Fibroblast of the aortic adventitia (primary cell): ENCODE measurements at places on chromosomes 4 and X. TPM values are rescaled to one million over a fixed set of nuclear protein-coding genes. Genes with fewer than 3 reads are reported as not detected.

GRCh38 chr4:6233929-6234328 lies 33.6 kb upstream of the JAKMIP1 start:
- no peak for DNase-seq

DNA sequence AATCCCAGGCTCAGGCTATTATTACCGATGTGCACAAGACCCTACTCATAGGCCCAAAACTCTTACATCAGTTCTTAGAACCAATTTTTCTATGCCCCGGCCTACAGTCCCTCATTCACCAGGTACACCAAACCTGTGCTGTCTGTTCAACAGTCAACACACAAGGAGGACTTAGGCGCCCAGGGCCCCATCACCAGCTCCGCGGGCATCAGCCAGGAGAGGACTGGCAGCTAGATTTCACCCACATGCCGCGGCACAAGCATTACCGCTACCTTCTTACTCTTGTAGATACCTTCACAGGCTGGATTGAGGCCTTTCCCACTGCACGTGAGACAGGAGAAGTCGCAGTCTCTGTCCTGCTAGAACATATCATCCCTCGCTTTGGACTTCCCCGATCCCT lies 962.5 kb downstream of the RPA4 start:
- DNase-seq: no peak

DNA sequence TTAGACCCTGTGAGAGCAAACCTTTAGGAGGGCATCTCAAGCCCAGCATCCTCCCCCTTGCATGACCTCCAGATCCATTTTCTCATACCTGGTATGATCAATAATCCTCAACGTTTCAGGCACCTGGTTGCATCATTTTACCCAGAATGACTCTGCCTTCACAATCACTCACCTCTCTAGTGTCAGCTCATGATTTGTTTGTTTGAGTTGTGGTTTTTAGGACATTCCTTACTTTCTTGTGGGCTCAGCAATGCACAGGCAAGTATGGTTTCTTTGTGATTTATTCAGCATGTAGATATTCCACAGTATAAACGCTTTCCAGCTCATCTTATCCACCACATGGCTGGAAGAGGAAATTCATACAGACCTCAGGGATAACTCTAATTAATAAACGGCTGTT lies 93.6 kb upstream of the CPEB2 start:
- no peak for DNase-seq

DNA sequence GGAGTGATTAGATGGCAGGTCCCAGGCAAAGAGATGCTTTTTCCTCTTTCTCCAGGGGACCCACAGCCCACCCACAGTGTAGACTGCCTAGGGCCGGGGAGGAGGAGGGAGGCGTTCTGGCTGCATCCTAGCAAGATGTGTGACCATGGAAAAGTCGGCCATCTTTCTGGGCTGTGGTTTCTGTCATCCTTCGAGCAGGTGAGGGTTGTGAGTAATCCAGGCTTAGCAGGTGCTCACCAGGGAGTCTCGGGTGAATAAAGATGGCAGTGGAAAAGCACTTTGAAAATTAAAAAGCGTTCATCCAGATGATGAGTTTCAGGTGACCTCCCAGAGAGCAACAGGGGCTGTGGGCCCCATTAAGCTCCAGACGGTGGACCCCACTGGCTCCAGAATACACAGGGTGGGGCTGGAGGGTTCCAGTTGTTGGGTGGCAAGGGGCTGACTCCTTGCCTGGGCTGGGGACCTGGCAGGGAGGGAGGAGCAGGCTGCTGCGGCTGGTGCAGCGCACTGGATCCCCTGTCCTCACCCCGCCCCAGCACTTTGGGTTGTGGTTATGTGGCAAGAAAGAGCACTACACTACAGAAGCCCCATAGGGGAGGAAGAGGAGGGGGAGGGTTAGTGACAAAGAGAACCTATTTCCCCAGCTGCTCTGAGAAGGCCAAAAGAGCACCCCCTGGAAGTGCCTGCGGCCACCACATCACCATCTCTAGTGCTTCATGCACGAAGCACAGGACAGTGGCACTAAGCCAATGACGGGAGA lies 23.7 kb downstream of the ELF4 start:
- DNase-seq: no peak

DNA sequence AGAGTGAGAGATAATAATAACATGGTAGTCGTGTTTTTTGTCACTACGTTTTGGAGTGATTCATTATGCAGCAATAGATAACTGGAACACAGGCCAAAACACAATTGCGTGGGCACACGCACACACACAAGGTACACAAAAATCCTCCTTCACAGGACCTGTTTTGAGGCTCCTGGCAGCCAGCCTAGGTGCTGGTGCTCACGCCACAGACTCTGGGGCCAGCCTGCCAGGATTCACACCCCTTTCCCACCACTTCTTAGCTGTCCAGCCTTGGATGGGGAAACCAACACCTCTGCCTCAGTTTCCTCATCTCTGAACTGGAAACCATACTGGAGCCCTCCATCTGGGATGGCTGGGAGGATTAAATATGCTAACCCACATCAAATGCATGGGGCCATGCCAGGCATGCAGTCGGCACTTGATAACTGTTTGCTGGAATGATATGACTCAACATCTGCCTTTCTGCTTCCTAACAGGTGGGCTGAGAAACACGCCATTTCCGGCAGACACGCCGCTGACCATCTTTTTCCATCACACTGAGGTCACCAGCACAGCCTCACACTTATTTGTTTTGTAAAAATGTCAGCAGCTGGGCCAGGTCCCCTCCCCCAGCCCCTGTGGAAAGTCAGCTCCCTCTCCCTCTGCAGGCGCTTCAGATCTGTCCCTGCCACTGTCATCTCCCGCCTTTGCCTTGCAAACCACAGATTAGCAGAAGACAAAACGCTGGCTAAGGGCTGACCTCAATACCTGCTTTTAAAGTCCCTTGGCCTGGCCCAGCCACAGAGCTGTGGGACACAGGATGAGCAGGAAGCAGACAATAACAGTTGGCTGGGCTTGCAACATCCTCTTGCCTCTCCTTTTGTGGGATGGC lies 237.5 kb downstream of the BCOR start:
- peak; percentile 72 for DNase-seq

DNA sequence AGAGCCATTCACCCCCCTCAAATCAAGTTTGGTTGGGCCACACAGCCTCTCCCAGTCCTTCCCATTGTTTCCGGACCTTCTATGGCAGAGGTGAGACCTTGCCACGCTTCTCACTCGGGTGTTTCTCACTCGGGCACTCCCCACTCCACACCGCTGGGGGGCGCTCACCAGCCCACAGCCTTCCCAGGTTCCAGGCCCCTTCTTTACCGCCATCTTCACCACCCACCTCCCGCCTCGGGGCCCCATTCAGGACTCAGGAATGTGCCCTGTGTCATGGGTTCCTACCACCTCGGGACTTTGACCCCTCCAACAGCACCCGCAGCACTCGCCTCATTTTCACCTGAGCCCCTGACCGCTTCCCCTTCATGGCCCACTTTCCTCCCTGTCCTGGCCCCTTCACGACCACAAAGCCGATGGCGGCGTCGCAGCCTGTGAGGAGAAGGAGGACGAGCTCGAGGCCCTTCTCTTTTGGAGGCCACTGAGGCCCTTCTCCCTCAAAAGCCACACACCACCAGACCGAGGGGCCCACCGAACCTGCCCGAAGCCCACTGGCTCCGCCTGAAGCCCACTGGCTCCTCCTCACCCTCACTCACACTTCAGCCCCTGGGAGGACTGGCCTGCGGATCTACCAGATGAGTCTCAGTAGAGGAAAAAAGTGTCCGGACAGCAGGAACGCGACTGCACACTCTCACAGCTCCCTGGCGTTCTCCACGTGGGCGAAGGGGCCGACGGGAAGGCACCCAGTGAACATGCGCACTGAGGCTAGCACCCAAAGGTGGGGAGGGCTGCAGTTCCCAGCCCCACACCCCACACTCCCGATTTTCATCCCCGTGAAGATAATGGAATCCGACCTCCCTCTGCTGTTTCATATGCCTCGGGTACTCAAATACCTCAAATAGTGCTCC lies at the start of gene PAGE1:
Gene PAGE1, minus strand, starts transcription at position 709 of the 905 bp plus-strand sequence. CDS start 1,214 bp downstream, outside the sequence.
- no peak for DNase-seq

GRCh38 chr4:37463033-37463856 lies 218.7 kb downstream of the NWD2 start:
- no peak for DNase-seq

DNA sequence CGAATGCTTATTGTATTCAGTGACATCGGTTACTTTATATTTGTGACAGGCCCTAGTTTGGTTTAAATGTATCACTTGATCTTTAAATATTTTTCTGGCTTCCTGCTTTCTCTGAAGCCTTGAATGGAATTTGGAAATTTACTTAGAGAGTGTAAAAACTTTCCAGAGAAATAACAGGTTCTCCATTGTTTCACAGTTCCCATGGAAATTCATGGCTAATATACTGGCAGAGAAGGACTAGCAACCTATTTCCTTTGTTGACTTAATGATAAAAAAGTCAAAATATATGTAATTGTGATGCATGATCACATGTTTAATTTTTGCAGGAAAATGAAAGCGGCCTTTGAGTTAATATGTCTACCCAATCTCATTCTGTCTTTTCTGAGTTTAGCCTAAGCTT lies 13.2 kb downstream of the NEIL3 start:
- peak; percentile 70 for DNase-seq

DNA sequence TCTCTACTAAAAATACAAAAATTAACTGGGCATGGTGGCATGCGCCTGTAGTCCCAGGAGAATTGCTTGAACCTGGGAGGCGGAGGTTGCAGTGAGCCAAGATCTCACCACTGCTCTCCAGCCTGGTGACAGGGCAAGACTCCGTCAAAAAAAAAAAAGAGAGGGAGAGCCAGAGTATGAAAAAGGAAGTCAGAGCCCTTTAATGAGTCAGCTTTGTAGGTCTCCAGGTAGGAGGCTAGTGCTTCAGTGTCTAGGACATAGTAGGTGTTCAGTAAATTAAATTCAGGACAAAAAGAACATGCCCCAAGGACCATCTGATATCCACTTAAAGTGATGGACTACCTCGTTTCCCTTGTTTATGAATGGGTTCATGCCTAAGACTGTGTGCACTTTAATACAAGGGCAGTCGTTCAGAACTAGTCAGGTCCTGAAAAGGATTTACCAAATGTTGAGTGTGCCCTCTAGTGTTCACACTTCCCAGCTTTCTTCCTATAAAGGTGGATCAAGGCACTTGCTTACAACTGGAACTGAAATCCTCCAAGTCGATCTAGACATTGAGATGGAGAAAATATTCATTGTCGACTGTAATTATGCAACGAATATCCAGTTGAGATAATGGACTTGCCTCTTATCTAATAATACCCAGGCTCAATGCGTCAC lies 29.0 kb downstream of the F9 start:
- peak; percentile 79 for DNase-seq

DNA sequence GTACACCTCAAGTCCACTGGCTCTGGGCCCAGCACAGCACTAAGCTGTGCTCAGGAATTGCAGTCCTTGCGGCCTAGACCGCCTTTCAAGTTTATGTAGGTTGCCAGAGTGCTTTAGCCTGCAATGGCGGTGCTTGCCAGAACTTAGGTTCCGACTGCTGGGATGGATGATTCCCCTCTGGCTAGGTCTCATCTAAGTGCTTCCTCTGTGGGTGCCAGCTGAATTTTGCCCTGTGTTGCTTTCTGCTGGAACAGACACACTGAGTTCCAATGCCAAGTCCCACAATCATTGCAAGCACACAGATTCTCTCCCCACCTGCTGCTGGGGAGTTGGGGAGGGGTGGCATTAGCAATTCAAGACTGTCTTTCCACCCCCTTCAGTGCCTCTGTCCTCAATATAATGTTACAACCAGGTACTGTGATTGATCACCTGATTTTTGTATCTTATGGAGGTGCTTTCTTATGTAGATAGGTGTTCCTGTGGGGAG lies 129.5 kb downstream of the GRID2 start:
- DNase-seq: no peak

The FAM47A gene
- not detected in 2 replicates for total RNA-seq

The PRMT9 gene
- 10.4 and 16.6 TPM in 2 replicates for total RNA-seq

The HPSE gene
- 0.27 and 2.7 TPM in 2 replicates for total RNA-seq

The RNF128 gene
- 0.82 and 12.6 TPM in 2 replicates for total RNA-seq

The FMR1NB gene
- not detected in 2 replicates for total RNA-seq

The GAB3 gene
- 1.2 and 4.2 TPM in 2 replicates for total RNA-seq

The PROM1 gene
- under 0.01 TPM in 1 of 2 replicates, not detected in the other for total RNA-seq

The SCML1 gene
- 12.0 and 17.7 TPM in 2 replicates for total RNA-seq
